ENCODE measurements at places on chromosomes 6 and 20.

GRCh38 chr6:127383988-127384387, 40.6 kb upstream of the ECHDC1 start:
- no peak for DNase-seq

GRCh38 chr20:17992224-17992637, 23.4 kb downstream of the MGME1 start:
- DNase-seq, result no peak

GRCh38 chr6:2378046-2378657, 132.7 kb upstream of the GMDS start:
- DNase-seq, result no peak

DNA sequence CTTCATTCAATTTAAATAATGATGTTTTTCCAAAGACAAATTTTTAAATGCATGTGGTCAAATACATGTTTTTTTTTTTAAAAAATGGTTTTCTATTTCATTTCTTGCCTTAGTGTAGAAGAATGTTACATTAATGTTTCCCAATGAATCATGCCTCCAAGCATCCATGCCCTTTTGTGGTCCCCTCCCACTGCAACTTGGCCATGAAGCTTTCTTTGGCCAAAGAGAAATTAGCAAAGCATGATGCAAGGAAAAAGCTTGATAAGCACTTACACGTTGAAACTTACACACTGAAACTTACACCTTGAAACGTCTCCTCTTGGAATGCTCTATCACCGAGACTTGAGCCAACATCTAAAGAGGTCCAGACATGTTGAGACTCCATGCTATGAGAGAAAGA, 93.0 kb upstream of the ELOVL5 start:
- no peak for DNase-seq

DNA sequence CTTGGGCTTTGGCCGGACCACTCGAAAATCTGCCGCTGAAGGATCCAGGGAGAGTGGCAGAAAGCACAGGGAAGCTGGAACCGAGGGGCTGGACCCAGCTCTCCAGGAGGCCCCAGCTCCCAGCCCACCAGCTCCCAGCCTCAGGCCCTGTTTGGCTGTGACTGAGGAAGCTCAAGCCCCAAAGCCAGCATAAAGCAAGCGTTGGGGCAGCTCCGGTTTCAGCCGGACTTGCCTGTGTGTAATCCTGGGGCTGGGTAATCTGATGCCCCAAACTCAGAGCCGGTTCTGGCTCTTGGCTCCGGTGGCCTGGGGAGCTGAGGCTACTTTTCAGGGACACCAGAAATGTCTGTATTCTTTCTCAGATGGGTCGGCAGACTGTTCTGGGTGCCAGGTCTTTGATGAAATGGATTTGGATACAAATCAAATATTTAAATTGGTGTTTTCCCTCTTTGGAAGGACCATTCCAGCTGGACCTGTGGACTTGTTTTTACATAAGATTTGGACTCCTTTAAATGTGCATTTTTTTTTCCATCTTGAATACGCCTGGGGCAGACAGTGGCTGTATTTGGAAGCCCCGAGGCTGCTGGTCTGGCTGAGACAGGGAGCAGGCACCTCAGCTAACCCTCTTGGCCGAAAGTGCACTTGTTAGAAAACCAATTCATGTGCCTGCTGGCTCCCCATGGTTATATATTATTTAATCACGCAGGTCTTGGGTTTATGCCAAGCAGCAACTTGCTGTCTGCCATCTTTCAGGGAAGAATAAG, 29.7 kb downstream of the RPP40 start:
- DNase-seq, result no peak

- DNase-seq, result no peak
These were observed 14.0 kb downstream of the FRK start for GRCh38 chr6:116046737-116047136.

GRCh38 chr6:68559716-68560115, 75.4 kb upstream of the ADGRB3 start:
- no peak for DNase-seq

DNA sequence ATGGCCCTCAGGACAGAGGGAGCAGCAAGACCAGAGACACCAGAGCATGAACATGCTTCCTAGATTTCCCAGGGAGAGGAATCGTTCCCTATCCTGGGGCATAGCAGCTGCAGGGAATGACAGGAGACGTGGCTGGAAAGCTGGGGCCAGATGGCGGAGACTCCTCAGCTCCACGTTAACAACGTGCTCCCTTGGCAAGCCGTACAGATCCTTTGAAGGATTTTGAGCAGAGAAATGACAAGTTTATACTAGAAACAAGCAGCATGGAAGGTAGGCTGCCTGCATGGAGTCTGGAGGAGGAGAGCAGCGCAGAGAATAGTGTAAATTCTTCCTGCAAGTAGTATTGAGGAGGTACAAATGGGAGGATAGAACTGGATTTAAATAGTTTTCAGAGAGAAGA, 11.7 kb downstream of the MYLIP start:
- DNase-seq, result no peak

DNA sequence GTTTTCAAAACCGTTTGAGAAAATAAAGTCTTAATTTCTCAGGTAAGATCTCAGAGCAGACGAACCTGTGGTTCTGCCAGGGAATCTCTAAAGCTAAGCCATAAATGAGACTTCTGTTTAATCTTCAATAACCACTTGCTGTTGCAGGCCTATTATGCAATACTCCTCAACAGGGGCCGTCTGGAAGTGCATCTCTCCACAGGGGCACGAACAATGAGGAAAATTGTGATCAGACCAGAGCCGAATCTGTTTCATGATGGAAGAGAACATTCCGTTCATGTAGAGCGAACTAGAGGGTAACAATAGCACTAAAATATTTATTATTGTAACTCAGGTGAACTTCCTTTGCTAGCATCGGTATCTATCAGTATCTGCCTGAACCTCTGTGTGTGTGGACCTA, 223.7 kb downstream of the ARHGAP18 start:
- no peak for DNase-seq

DNA sequence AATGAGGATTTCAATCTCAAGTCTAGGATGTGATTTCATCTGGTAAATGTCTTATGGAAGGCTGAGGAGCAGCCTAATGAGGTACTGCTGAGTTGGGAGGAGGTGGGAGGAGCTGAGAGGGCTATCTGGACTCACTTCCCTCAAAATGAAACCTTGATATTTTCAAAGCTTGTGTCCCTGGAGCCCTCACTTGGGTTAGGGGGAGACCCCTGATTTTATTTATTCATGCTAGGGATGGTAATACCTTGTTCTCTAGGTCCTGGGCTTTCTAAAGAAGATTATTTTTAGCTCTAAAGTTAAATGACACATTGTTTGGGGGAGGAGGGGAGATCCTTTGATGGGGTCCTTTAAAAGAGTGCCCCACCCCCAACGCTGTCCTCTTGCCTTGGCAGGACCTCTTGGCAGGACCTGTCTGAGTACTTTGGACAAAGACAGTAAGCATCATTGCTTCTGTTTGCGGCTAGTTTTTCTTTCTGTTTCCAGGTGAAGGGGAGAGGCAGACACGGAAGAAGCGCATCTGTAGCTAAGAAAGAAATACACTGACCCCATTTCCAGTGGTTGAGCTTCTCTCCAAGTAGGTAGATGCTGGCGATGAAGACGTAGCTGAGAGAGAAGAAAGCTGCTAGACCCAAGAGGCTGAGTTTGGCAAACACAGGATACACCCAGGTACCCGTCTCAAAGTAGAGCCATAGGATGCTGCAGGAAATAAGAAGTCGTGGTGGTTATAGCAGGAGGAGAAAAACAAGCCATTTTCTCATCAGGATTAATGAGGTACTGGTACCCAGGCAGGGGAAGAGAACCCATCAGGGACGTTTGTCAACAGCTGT, 55.6 kb downstream of the ADTRP start:
- no peak for DNase-seq

- no peak for DNase-seq
These were observed 50.0 kb upstream of the SCGN start for GRCh38 chr6:25601800-25602673.

GRCh38 chr6:21219241-21219640, 374.3 kb upstream of the SOX4 start:
- DNase-seq, result no peak

DNA sequence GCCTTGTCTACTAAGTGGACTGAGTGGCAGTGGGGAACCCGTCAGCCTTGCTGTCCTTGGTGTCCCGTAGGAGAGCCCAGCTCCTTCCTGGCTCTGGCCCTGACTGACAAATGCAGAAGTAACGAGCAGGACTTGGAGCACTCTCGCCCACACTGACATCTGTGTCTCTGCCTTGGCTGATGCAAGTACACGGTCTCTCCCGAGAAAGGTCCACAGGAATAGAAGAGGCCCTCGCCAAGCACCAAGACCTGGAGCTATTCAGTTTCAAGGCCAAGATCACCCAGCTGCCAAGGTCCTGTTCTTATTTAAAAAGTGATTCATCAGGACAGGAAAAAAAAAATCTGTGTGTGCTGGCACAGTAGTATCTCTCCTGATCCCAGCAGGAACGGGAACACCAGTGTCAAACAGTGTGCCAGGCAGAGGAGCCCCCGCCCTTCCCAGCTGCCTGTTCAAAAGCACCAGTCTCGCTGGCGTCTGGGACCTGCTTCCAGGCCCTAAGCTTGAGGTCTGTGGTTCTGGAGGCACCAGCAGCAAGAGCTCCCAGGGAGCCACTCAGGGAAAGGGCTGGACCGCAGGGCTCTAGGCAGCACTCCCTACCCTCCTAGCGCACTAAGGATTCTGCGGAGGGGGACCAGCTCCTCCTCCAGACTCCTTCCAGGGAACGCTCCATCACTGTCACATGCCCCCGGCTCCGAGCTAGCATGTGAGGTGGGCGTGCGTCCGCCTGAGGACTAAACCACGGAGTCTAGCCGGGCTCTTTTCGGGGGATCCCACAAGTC, 376.9 kb downstream of the RNGTT start:
- DNase-seq, result no peak

DNA sequence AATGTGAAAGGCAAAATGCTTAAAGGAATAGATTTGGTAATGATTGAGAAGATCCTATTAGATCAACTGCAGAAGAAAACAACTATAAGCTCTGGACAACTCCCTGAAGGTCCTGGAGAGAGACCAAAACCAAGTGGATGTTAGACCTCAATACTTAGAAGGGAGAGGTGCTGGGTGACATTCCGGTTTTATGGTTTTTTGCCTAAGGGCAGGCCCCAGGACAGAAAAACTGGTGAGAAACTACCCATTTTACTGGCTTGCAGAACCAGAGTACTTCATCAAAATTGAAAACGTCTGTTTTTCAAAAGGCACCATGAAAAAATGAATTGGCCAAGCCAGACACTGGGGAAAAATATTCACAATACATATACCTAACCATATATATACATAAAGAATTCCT, 26.3 kb downstream of the SAMHD1 start:
- DNase-seq, result no peak

- no peak for DNase-seq
These were observed 284.1 kb upstream of the TAB2 start for GRCh38 chr6:149033454-149033853.

- DNase-seq, result no peak
These were observed 49.1 kb downstream of the ZHX3 start for GRCh38 chr20:41268402-41268801.

DNA sequence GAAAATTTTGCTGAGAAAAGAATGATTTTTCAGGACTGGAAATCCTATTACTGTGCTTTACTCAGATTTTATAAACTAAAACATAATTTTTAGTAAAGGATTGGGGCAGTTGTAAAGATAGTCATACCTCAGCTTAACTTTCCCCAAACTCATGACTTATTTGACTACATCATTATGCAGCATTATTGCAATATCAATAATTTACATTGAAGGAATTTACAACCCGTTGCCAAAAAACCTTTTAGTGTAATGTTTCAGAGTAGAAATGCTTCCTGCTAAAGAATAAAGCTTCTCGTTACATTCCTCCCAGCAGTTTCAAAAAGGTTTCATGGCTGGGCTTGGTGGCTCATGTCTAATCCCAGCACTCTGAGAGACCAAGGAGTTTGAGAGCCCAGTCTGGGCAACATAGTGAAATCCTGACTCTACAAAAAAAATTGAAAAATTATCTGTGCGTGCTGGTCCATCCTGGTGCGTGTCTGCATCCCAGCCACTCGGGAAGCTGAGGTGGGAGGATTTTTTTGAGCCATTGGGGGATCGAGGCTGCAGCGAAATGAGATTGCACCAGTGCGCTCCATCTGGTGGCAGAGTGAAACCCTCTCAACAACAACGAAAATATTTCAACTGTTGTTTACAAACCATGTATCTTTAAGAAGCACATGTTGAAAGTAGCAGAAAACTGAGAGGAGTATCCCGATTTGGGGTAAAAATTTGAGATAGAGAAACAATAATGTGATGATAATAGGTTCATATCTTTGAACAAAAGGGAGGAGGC, 4.4 kb downstream of the AMD1 start:
- peak; percentile 65 for DNase-seq

- peak; percentile 9 for DNase-seq
These were observed 9.2 kb upstream of the CPNE1 start for GRCh38 chr20:35673884-35674283.

GRCh38 chr6:133773776-133774175, 115.1 kb upstream of the TCF21 start:
- DNase-seq, result no peak

All from sciatic nerve (tissue), 2 donors.